ENCODE measurements at places on chromosomes 1 and 21. TPM values are rescaled to one million over a fixed set of nuclear protein-coding genes. Genes with fewer than 3 reads are reported as not detected.

Gene UBE2Q1
- total RNA-seq, result 78.7 TPM

Gene GRIK3
- total RNA-seq, result not detected

Gene PTGFR
- total RNA-seq, result not detected

Gene VPS26C
- 36.0 TPM for total RNA-seq

Gene CDCP2
- not detected for total RNA-seq

- no peak for DNase-seq
These were observed 1.1 kb upstream of the DNAJC28 start for GRCh38 chr21:33492571-33492970.

DNA sequence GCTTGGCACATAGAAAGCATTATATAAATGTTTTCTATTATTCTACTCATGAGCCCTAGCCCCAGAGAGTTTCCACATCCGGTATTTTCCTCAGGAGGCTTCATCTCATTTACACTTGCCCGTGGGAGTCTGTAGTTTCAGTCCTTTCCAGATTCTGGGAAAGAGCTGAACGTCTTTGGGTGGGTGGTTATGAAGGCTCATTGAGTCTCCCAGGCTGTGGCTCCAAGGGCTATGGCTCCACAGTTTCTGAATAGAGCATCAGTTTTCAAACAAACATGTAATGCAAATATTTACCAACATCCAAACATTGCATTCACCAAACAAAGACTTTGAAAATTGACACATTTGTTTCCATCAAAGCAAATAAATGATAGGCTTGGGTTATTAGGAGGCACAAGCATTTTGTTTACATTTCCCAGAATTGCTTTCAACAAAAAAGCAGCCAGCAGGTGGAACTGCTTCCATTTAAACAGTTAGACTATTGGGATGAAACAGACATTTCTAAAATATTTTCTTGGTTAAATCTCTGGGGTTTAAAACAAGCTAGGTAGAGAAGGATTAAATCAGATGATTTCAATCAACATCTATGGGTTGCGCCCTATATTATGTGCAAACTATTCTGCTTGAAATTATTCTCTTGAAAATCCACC lies 1.3 kb upstream of the LEMD1 start:
- DNase-seq, result no peak

- DNase-seq, result no peak
These were observed 103.4 kb downstream of the HLX start for GRCh38 chr1:220982686-220983085.

- no peak for DNase-seq
These were observed 195.0 kb upstream of the EDN2 start for GRCh38 chr1:41679531-41679930.

- DNase-seq, result no peak
These were observed 288.3 kb downstream of the TGFB2 start for GRCh38 chr1:218633238-218633988.

Data from CD4-positive, alpha-beta T cell (primary cell).